CD8-positive, alpha-beta T cell (primary cell): ENCODE measurements at places on chromosomes 7 and 10.

DNA sequence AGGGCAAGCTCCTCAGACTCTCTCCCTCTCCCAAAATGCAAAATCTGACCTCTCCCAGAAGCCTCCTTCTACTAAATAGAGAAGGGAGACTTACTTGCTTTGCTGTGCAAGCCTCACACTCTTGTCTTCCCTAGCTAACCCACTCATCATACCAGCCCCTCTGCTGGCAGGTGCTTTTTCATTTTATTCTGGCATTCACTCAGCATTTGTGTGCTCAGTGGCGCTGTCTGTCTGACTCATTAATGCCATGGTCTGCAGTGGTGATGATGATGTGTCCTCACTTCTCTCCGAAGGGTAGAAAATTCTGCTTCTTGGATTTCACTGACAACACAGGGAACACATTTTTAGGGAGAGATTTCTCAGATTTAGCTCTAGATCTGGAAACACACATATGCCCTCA lies 22.0 kb upstream of the BTRC start:
- DNase-seq = no peak

GRCh38 chr10:44807451-44807850 lies 103.7 kb upstream of the TMEM72 start:
- DNase-seq = no peak

GRCh38 chr10:70803775-70804420 lies 11.8 kb upstream of the SGPL1 start:
- no peak for DNase-seq

- no peak for DNase-seq
Measured at GRCh38 chr10:111079781-111080180, 3.0 kb downstream of the ADRA2A start.

- DNase-seq = no peak
Measured at GRCh38 chr7:102393467-102393866, 2.7 kb upstream of the PRKRIP1 start.

- DNase-seq = no peak
Measured at GRCh38 chr10:125985557-125986240, 89.3 kb downstream of the FANK1 start.

- no peak for DNase-seq
Measured at GRCh38 chr7:129721068-129721467, 109.5 kb downstream of the NRF1 start.

DNA sequence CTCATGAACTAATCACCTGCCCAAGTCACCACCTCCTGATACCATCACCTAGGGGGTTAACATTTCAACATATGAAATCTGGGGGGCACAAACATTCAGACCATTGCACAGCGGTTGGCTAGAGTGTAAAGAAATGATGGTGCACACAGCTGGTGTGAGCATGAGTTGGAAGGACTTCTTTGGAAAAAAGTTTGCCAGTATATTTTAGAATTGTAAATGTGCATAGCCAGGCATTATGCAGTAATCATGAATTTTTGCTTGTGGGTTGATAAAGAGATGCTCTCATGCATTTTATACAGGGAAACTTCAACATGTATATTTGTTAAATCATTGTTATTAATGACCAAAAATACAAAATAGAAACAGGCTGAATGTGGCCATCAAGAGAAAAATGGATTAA lies 100.0 kb downstream of the VWC2 start:
- DNase-seq = no peak

GRCh38 chr7:68476966-68477365 lies 1121.3 kb upstream of the AUTS2 start:
- DNase-seq = no peak

DNA sequence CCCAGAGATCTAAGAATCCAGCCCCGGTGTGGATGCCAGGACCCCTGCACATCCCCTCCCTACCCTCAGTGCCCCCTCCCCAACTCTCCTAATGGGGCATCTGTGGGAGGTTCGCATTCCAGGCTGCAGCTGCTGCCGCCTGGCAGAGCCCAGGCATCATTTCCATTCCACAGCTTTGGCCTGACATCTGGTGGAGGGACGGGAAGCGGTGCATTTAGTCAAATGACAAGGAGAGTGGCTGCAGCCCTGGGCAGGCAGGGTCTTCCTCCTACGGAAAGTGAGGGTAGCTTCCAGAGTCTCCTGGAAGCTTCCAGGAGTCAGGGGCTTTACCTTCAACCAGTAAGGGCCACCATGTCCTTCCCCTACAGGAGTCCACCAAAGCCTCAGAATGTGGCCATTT lies 30.8 kb downstream of the PRLHR start:
- no peak for DNase-seq

DNA sequence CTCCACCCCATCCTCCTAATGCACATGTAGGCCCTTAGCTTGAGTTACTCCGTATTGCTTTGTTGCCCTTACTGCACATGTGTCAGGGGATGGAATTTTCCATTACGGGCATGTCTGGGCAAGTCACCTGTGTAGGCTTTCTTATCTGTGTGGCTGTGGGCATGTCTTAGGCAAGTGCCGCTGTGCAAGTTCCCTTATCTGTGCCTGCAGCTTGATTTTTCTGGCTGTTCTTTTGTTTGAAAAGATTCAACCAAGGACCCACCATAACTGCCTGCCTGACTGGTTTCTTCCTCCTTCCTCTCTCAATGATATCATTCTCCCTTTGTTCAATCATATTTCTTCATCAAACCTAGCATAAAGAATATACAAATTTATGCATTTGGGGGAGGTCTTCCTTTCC lies 88.5 kb downstream of the AKR1D1 start:
- DNase-seq = no peak

- no peak for DNase-seq
Measured at GRCh38 chr10:86868353-86868752, 89.1 kb downstream of the MMRN2 start.

DNA sequence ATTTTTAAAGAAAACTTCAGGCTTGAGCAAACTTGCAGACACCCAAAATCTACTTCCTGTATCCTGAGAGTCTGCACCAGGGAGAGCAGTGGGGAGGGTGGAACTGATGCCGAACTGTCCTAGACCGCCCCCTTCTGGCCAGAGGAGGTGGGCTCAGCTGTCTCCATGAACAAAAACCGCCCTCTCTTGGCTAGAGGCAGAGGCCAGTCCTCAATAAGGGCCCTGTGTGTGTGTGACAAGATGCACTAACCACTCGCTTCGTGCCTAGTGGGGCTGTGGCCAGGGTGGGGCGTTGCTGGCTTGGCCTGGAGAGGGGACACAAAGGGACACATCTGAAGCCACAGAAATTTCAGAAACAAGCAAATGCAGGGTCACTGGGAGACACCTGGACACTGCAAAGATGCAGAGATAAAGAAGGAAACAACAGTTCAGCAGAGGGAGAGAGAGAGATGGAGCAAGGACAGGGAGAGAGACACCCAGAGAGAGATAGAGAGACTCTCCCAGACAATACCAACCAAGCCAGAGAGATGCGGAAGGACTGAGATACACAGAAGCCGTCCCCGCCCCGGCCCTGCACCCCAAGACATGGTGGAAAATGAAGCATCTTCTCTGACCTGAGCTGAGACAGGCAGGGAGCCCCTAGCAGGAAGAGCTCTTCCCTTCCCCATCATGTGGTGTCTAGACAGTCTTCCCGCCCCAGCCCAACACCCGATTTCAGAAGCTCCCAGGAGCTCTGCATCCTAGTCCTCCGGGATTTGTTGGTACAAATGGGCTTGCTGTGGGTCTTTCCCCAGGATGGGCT lies 22.7 kb upstream of the FXYD4 start:
- peak; percentile 73 for DNase-seq

DNA sequence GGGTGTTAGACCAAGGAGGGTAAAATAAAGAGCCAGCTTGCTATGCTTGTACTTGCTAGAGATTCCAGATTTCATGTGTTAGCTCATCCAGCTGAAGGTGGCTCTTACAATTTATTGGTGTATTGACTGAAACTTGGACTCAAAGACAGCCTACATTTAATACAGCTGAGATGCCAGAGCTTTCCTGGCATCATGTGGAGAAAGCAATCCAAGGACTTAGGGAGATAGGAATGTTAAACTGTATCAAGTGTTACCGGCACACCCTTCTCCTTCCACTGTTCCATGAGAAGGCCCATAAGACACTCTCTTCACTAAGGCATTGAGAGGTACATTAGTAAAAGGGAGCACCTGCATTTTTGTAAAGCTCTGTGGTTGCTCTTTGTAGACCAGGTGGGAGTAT lies 9.3 kb upstream of the HERPUD2 start:
- DNase-seq = no peak

GRCh38 chr7:140551355-140552239 lies 72.3 kb upstream of the MKRN1 start:
- DNase-seq = no peak

DNA sequence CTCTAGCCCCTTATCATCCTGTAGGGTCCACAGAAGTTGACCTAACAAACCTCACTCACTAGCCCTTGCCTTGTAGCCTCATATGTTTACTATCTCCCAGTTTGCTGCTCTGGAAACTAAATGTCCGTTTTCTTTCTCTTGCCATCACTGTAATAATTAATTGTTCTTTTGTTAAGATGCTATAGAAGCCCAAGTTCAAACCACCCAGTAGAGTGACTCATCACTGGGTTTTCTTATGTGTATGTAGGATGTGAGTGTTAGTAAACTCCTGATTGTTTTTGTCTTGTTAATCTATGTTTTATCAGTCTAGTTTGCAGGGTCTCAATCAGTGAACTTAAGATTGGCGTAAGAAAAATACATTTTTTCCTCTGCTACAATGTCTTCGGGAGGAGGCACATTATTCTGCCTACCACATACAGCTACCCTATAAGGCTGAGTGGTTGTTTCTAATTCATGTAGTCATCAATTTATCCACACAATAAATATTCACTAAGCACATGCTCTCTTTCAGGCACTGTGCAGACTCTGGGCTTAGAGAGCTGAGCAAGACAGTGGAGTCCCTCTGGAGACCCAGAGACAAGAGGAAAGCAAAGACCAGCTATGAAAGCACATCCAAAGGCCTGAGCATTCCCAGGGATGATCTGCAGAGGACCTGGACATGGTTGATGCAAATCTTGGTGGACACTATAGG lies 474.1 kb upstream of the AKR1E2 start:
- DNase-seq = no peak

GRCh38 chr7:2451171-2452073 lies 24.8 kb downstream of the GRIFIN start:
- peak; percentile 85 for DNase-seq

- no peak for DNase-seq
Measured at GRCh38 chr7:36280840-36281812, 108.5 kb upstream of the ANLN start.

DNA sequence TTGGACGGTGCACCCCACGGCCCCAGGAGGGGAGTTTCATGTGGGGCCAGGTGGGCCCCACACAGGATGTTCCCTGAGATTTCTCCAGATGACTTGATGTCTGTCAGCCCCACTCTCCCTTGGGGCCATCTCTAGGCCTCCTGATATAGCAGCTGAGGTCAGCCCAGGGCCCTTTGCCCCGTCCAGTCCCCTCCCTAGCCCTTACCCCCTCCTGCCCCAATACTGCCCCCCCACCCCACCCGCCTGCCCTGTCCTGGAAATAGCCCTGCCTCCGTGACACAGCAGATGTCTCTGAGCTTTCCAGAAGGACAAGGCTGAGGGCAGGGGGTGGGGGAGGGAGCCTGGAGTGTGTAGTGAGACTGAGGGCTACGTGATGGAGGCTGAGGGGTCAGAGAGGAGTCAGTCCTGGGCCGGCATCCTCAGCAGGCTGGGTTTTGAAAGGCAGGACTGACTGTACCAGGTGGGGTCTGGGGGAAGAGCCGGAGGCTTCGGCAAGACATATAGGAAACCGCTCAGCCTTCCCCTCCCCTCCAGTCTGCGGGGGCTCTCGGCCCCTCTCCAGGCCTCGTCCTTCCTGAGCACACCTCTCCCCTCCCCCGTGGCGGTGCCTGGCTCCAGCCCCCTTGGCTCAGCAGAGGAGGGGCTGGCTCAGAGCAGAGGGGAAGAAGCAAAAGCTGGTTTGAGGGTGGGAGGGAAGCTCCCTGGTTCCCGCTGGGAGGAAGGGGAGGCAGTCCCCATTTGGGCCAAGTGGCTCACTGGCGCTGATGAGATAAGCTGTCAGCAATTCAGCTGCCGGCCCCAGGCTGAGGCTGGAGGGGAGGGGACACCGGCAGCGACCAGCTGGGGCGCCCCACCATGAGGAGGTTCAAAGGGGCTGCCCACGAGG lies 2.0 kb downstream of the FLNC start:
- DNase-seq = no peak

- DNase-seq = no peak
Measured at GRCh38 chr7:127822822-127823508, 171.0 kb downstream of the SND1 start.

DNA sequence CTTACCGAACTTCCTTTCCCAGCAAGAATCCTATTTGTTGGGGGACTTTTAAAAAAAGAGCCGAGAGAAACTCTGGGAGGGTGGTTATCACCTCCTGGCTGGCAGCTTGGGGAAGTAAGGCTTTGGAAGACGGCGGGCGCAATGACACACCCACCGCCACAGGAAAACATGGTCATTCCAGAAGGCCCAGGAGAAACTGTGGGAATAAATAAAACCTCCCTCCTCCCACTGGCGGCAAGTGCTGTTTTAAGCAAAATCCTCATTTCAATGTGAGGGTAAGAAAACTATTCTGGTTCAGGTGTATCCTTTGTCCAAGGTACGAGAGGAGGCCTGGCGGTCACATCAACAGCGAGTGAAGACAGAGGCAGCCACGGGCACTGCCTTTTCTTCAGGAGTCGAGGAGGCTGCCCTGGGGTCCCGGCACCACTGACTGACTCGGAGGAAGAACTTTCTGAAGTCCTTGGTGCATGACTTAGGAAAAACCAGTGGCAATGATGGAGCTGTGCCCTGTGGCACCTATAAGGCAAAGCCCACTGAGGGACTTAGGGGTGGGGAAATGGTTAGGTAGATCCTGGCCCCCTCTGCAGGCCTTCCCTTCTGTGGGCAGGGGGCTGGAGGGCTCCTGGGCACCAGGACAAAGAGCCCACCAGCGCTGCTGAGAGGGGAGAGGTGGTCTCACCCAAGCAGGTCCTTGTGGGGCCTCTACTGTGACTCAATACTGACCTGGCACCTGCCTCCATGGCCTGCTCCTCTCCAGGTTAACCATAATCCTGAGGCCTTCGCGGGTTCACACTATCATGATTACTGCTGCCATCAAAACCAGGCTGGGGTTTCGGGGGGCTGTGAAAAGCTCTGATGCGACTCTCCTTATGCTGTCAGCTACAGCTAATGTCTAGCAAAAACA lies 21.4 kb downstream of the DNAJB12 start:
- DNase-seq = peak; percentile 59

- no peak for DNase-seq
Measured at GRCh38 chr7:98265841-98266271, 13.8 kb upstream of the TECPR1 start.

DNA sequence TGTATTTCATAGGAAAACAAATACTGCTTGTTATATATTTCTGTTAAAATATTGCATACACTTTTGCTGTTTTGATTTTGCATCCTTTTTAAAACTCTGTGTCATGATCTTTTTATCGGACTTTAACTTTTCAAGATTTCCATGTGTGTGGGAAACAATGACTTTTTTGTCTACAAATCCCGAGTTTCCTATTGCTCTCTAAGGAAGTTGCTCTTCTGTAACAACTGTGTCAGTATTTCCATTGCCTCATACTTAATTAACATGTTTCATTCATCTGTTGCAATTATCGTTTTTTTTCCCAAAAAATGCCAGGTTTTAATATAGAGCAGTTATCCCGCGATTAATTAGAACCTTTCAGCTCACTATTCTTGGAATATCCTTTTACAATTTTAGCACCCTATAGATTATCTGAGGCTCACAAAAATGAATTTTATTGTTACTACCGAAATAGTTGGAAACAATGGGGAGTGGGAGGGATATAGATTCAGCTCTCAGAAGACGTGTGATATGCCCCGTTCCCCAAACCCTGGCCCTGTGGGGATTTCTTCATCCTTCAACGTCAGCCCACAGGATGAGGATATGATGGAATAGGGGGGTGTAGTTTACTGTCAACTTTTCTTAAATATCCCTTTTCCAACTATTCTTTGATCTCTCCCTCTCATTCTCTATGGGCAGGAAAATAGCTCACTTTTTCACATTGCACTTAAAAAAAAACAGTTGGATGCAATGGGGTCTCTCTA lies 297.6 kb upstream of the IGFBP3 start:
- DNase-seq = no peak
